Breast epithelium (tissue), 4 donors: ENCODE measurements at places on chromosomes 16 and 17.

GRCh38 chr17:70011750-70012149, 63.3 kb upstream of the KCNJ16 start:
- no peak for DNase-seq

DNA sequence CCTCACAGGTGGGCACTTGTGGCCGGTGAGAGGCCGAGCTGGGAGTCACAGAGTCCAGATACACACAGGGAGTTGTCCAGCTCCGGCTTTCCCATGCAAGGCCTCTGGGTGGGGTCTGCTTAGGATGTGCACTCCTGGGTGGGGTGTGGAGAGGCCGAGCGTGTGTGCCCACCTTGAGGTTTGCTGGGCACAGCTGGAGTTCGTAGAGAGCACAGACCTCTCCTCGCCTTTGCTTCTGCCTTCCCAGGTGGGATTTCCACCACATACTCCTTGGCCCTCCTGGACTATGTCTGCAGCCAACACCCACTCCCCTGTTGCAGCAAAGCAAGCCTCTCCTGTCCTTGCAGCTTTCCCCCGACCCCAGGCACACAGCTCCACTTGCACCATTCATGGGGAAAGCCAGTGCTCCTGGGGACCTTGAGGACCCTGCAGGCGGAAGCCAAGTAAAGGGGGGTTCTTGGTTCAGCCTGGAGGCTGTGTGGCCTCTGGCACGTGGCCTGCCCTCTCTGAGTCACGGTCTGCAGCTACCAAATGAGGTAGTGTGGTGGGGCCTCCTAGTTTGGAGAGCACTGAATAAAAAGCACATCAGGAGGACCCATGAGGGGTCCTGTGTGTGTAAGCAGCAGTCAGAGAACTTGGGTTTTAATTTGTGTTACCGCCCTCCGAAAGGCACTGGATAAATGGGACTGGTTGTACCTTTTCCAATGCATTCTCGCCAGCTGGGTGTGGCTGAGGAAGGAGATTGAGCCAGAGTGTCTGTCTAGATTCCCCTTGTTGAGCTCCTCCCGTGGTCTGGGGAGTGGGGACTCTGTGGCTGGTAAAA, 31.5 kb downstream of the MPRIP start:
- no peak for DNase-seq

DNA sequence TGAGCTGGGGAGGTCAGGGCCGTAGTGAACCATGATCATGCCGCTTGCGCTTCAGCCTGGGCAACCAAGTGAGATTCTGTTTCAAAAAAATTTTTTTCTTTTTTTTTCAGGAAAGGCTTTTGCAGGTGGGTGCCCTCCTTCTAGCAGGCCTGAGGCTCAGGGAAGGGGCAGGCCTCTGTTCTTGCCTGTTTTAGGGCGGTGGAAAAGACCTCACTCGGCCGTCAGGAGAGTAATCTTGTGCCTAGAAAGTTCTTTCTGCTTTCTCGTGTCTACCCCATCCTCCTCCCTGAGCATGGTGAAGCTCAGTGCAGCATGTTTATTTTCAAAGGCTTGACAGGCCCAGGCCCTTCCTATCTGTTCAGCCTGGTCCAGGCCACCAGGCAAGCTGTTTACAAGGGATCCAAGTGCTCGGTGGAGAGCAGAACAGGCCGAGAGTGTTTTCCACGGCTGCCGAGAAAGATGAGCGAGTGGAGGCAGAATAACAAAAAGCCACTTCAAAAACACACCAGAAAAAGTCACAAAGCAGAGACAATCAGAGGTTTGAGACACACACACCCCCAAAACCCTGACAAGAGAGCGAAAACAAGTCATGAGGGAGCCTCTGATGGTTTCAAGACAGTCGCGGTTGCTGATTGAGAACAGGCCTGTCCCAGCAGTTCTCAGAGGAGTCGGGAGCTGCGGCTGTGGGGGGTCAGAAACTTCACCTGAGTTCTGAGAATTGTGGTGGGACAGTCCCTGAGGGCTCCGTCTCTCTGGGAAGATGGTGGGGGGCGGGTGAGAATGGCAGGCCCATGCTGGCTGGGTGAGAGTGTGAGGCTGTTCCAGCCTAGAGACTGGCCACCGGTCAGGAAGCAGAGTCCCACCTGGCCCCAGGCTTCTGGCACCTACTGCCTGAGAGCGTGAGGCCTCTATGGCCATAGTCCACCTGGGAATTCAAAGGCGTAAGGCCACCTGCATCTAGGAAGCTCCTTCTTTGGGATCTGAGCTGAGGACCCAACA, 37.5 kb upstream of the CCR7 start:
- DNase-seq, result no peak

DNA sequence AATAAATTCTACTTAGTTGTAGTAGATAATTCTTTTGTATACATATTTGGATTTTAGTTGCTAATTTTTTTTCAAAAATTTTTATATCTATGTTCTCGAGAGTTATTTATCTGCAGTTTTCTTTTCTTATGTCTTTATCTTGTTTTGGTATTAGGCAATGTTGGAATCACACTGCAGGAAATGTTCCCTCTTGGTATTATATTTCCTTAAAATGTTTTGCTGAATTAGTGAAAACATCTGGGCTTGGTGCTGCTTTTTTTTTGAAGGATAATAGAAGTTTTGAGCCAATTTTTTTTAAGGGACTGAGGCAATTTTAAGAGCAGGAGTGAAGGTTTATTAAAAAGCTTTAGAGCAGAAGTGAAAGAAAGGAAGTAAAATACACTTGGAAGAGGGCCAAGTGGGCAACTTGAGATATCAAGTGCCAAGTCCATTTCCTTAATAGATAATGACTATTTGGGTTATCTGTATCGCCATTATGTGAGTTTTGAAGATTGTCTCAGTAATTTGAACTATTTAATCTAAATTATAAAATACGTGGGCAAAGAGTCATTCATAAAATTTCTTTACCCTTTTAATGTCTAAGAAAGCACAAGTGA, 1390.1 kb upstream of the CDH8 start:
- DNase-seq, result no peak

GRCh38 chr16:35452471-35452870, 1993.1 kb downstream of the TP53TG3F start:
- no peak for DNase-seq

- DNase-seq, result peak; percentile 52
These were observed 56.0 kb downstream of the TNFRSF13B start for GRCh38 chr17:16915752-16916556.

DNA sequence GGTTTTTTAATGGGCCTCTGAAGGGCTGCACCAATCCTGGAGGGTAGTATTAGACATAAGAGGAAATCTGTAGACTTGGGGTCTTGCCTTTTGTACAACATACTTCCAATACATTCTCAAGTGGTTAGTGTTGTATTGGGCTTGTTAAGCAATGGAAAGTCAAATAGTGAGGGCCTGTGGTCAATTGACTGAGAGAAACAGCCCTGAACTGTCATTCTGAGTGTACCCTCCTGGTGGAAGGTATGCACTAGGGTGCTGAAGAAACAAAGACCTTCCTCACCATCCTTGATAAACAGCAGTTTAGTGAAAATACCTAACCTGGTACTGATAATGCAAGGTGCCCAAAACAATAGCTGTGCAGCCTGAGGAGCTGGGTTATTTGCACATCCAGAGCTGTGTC, 22.2 kb downstream of the OR2C1 start:
- DNase-seq, result no peak

GRCh38 chr16:78563905-78564304, 464.5 kb downstream of the WWOX start:
- no peak for DNase-seq

GRCh38 chr17:42246515-42246914, 29.7 kb downstream of the STAT5B start:
- DNase-seq, result no peak
